ENCODE measurements at places on chromosomes 7 and 10.

- H3K4me1 ChIP-seq: peaks cover 2% of the 10 kb centered on the region
- H3K36me3 ChIP-seq: no peaks in the 10 kb centered on the region
- H3K4me3 ChIP-seq: no peak overlapping the region
- DNase-seq: no peak
- H3K27me3 ChIP-seq: peaks cover 78% of the 10 kb centered on the region
- H3K27ac ChIP-seq: no peak overlapping the region
These were observed 60.4 kb upstream of the CACNB2 start for GRCh38 chr10:18079665-18080295.

DNA sequence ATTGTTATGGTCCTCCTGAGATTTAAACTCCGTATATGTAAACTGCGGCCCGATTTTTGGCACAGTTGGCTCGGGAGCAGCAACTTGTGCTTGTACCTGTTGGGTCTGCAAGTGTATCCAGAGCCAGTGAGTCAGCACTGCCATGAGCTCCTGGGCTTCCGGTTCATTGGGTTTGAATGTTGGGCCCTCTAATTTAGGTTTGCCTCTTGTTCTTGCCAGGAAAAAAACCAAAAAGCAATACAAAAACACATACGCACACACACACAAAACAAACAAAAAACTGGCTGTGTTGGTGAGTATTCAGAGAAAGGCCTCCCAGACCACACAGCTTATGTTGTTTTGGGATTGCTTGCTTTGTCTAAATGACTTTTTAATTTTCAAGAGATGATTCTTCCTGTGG lies 26.3 kb downstream of the SND1 start:
- no peaks in the 10 kb centered on the region for H3K27me3 ChIP-seq
- no peak overlapping the region for H3K27ac ChIP-seq
- H3K36me3 ChIP-seq: peaks cover 48% of the 10 kb centered on the region
- H3K4me1 ChIP-seq: peaks cover 7% of the 10 kb centered on the region
- DNase-seq: no peak

- no peaks in the 10 kb centered on the region for H3K36me3 ChIP-seq
- H3K4me3 ChIP-seq: no peak overlapping the region
- no peaks in the 10 kb centered on the region for H3K27me3 ChIP-seq
- peaks cover 15% of the 10 kb centered on the region for H3K4me1 ChIP-seq
These were observed 519.1 kb downstream of the MDFIC start for GRCh38 chr7:115441033-115441432.

- H3K4me3 ChIP-seq: no peak overlapping the region
- H3K27ac ChIP-seq: no peak overlapping the region
- H3K36me3 ChIP-seq: peaks cover 4% of the 10 kb centered on the region
- DNase-seq: no peak
- H3K27me3 ChIP-seq: no peaks in the 10 kb centered on the region
These were observed 41.6 kb upstream of the AQP1 start for GRCh38 chr7:30869794-30870611.

DNA sequence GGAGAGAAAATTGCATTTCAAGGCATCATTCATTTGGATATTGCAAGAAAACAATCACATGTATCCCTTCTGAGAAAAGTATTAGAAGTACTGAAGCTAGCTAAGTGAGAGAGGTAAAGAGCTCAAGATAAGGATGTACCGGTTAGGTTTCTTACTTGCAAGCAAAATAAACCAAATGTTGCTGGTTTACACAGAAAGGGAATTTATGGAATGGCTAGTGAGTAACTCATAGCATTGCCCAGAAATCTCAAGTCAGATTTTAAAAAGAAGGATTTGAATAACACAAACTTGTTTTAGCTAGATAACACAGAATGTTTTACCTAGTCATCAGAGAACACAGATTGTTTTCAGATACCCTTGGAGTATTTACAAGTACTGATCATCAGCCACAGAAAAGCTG lies 30.6 kb downstream of the KLHL7 start:
- H3K27ac ChIP-seq: no peak overlapping the region
- no peaks in the 10 kb centered on the region for H3K4me1 ChIP-seq
- H3K36me3 ChIP-seq: peaks cover 28% of the 10 kb centered on the region
- H3K4me3 ChIP-seq: no peak overlapping the region
- DNase-seq: no peak
- no peaks in the 10 kb centered on the region for H3K27me3 ChIP-seq

DNA sequence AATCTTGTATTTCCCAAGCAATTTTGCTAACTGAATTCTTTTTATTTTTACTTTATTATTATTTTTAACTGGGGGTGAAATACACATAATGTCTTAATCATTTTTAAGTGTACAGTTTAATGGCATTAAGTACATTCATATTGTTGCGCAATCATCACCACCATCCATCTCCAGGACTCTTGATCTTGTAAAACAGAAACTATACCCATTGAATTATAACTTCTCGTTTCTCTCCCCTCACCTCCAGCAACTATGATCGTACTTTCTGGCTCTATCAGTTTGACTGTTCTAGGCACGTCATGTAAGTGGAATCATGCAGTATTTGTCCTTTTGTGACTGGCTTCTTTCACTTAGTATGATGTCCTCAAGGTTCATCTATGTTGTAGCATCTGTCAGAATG lies 108.8 kb downstream of the ARL5B start:
- H3K36me3 ChIP-seq: no peaks in the 10 kb centered on the region
- H3K4me1 ChIP-seq: no peaks in the 10 kb centered on the region
- peaks cover 12% of the 10 kb centered on the region for H3K27me3 ChIP-seq
- no peak overlapping the region for H3K27ac ChIP-seq
- H3K4me3 ChIP-seq: no peak overlapping the region

- DNase-seq: no peak
- peaks cover 14% of the 10 kb centered on the region for H3K4me1 ChIP-seq
- no peak overlapping the region for H3K4me3 ChIP-seq
- H3K27ac ChIP-seq: no peak overlapping the region
- H3K36me3 ChIP-seq: no peaks in the 10 kb centered on the region
- peaks cover 2% of the 10 kb centered on the region for H3K27me3 ChIP-seq
These were observed 553.6 kb downstream of the TCERG1L start for GRCh38 chr10:130757821-130758489.

DNA sequence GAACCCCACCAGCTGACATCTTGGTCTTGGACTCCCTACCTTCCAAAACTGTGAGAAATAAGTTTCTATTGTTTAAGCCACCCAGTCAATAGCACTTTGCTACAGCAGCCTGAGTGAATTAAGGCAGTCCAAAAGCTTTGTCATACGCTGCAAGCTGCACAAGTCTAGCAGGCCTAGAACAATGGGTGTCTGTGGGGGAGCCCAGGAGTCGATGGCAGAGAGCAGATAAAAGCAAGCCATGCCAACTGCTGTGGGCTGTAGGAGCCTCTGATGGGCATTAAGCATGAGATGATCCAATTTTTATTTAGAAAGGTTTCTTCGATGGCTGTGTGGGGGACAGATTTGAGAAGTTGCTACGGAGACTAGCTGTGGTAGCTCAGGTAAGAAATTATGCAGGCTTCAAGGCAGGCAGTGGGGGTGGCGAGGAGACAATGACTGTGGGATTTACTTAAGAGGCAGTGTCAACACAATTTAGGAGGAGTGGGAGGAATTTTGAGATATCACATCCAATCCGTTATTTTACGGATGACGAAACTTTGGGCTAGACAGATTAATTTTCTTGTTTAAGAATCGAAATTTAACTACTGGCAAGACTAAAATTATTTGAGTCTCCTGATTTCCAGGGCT lies 110.4 kb downstream of the NRCAM start:
- no peak for DNase-seq
- H3K4me1 ChIP-seq: peaks cover 11% of the 10 kb centered on the region
- H3K36me3 ChIP-seq: no peaks in the 10 kb centered on the region
- no peak overlapping the region for H3K27ac ChIP-seq

DNA sequence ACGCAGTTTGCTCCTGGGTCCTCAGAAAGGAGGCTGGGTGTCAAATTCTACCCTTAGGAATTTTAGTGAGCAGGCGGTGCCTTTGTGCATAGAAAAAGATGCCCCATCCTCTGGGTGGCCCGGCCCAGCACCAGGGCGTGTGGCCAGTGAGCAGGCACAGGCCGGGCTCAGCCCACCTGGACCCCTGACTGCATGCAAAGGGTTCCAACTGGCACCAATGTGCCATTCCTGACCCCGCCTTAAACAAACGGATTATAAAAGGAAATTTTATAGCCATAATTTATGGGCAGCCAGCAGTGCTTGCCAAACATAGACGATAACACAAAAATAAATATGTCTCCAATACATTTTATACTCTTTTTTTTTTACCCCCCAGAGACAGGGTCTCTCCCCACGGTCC lies 40.1 kb upstream of the GNA12 start:
- peaks cover 1% of the 10 kb centered on the region for H3K27me3 ChIP-seq
- H3K4me3 ChIP-seq: no peak overlapping the region
- no peak for DNase-seq
- peaks cover 7% of the 10 kb centered on the region for H3K4me1 ChIP-seq
- no peak overlapping the region for H3K27ac ChIP-seq
- no peaks in the 10 kb centered on the region for H3K36me3 ChIP-seq

DNA sequence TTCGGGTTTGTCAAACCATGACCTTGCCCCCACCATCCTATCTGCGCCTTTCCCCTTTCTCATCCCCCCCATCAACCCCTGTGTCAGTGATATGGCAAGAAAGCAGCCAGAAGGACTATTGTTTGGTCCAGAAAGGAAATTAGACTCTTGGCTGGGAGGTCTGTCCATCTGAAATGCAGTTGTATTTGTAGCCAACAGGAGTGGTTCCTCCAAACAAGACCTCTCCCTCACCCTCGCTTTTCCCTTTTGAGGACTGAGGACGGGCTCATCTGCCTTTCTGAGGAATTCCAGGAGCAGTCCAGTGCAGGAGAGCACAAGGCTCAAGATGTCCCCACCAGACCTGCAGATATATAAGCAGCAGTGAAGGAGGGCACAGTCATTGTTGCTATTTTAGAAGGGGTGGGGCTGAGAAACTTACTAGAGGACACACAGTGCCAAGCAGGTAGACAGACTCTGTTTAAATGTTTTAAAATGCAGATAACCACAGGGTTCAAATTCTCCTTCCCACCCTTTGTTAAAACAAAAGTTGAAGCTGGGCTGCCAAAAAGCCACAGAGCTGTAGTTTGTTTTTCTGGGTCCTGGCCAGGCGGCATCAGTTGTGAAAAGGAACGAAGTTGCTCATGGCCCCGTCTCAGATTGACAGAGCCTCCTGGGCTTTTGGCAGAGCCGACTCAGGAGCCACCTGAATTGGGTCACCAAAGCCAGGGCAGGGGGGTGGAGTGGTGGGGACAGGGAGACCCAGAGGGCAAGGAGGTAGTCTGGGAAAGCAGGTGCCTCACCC lies 37.3 kb downstream of the CYP17A1 start:
- peak overlapping the region; percentile 91 for H3K27ac ChIP-seq
- DNase-seq: no peak
- peaks cover 65% of the 10 kb centered on the region for H3K4me1 ChIP-seq
- H3K4me3 ChIP-seq: no peak overlapping the region
- peaks cover 27% of the 10 kb centered on the region for H3K36me3 ChIP-seq

GRCh38 chr7:88226886-88227516 lies 7.2 kb upstream of the SRI start:
- no peak overlapping the region for H3K4me3 ChIP-seq
- peaks cover 3% of the 10 kb centered on the region for H3K4me1 ChIP-seq
- H3K27ac ChIP-seq: no peak overlapping the region

- no peak overlapping the region for H3K27ac ChIP-seq
- H3K27me3 ChIP-seq: peaks cover 2% of the 10 kb centered on the region
- H3K4me3 ChIP-seq: no peak overlapping the region
- no peaks in the 10 kb centered on the region for H3K36me3 ChIP-seq
- no peak for DNase-seq
These were observed 166.0 kb downstream of the FANK1 start for GRCh38 chr10:126062131-126063032.

GRCh38 chr7:159139202-159139601 lies 5.5 kb downstream of the VIPR2 start:
- H3K4me3 ChIP-seq: no peak overlapping the region
- peaks cover 6% of the 10 kb centered on the region for H3K4me1 ChIP-seq
- no peaks in the 10 kb centered on the region for H3K36me3 ChIP-seq
- no peak overlapping the region for H3K27ac ChIP-seq

DNA sequence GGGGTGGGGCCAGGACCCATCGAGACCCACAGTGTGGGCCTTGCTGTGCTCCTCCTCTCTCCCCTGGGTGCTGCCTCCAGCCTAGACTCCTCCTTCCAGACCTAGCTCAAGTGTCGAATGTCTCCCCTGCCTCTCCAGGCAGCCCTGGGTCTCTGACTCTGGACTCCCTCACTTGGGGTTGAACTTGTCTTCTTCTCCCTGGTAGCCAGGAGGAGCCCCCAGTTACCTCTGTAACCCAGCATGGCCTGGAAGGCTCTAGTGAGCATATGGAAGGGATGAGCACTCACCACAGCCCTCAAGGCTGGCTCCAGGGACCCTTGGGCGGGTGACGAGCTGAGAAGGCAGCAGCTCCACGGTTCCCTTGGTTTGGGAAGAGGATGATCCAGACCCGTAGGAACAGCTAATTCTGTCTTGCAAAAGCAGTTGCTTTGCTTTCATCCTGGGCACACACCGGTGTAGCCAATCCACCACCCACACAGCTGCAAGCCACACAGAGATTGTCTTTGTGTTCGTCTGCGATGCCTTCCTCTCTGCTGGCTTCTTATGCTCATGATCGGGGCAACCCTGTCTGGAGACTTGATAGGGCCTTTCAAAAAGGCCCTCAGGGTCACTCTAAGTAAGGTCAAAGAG lies 52.3 kb upstream of the ANTXRL start:
- no peak overlapping the region for H3K4me3 ChIP-seq
- peak; percentile 6 for DNase-seq
- no peaks in the 10 kb centered on the region for H3K4me1 ChIP-seq
- H3K36me3 ChIP-seq: no peaks in the 10 kb centered on the region
- H3K27me3 ChIP-seq: peaks cover 2% of the 10 kb centered on the region
